ENCODE measurements at places on chromosomes 4 and X.

DNA sequence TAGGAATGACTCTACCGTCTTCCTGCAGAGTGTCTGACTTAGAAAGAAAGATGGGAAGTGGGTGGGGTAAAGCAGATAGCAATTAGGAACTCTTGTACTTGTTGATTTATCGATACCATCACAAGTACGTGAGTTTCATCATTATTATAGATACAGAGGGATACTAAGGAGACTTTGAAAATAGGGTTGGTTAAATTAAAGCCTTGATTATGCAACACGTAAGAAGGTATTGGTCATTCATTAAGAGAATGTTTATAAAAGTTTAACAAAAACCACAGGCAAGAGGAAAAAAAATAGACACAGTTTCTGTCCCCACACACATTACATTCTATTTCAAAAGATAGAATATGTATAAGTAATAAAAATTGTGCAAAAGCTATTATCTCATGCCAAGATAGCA is 65.9 kb upstream of the UGT2B7 start:
- no peak for DNase-seq

DNA sequence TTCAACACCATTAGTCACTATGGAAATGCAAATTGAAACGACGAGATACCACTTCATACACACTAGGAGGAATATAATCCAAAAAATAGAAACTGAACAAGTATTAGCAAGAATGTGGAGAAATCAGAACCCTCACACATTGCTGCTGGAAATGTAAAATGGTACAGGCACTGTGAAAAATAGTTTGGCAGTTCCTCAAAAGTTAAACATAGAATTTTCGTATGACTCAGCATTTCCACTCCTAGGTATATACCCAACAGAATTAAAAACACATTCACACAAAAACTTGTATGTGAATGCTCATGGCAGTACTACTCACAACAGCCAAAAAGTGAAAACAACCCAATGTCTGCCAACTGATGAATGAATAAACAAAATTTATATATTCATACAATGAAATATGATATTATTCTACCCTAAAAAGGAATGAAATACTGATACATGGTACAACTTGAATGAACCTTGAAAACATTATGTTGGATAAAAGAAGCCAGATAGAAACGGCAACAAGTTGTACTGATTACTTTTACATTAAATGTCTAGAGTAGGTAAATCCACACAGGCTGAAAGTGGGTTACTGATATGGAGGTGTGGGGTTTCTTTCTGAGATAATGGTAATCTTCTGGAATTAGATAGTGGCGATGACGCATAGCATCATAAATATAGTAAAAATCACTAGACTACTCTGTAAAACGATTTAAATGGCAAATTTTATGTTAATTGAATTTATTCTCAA is 22.3 kb downstream of the TEC start:
- no peak for DNase-seq

DNA sequence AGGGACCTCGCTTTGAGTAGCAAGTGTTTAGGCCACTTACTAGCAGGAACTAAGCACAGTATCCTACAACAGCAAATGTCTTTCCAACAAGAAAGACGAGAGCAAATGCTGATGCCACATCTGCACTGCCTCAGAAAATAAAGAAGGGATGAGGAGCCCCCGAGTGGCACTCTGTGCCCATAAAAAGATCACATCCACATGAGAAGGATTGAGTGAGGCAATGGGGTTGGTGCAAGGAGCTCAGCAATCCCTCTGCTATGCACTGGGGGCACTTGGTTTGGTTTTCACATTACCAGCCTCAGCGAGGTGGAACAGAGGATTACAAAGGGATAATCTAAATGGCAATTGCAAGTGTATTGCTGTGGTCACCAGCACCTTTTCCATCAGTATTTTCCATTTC is 252.8 kb upstream of the SLC7A11 start:
- no peak for DNase-seq

GRCh38 chrX:95733426-95733825 is 951.2 kb upstream of the DIAPH2 start:
- no peak for DNase-seq

GRCh38 chr4:176546975-176547374 is 227.2 kb downstream of the SPCS3 start:
- no peak for DNase-seq

DNA sequence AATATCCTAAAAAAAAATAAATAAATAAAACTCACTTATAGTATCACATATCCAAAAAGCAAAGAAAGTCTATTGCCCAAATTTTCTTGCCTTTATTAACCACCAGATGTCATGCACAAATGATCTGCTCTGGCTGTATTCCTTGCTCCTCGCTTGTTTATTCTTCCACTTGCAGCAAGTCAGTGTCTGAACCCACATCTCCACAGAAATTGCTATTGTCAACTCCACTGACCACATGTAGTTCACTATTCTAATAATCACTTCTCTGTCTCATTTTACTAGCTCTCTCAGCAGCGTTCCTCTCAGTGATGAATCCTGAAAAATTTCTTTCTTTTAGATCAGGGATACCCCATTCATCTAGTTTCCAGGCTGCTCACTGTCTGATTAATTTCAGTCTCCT is 29.3 kb upstream of the CXXC4 start:
- no peak for DNase-seq

DNA sequence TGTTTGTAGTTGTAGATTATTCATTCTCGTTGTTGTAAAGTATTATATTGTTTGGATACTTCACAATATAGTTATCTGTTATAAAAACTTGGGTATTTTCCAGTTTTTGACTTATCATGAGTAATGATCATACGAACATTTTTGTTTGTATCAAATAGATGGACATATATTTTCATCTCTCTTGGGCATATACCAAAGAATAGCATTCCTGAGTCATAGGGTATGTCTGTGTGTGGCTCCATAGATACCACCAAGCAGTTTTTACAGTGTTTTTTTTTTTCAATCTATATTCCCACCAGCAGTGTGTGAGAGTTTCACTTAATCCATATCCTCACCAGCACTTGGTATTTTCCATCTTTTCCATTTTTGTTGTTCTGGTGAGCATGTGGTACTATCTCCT is 89.7 kb upstream of the RAB40AL start:
- no peak for DNase-seq

GRCh38 chr4:25358515-25359275 is 18.4 kb upstream of the ANAPC4 start:
- DNase-seq = no peak

DNA sequence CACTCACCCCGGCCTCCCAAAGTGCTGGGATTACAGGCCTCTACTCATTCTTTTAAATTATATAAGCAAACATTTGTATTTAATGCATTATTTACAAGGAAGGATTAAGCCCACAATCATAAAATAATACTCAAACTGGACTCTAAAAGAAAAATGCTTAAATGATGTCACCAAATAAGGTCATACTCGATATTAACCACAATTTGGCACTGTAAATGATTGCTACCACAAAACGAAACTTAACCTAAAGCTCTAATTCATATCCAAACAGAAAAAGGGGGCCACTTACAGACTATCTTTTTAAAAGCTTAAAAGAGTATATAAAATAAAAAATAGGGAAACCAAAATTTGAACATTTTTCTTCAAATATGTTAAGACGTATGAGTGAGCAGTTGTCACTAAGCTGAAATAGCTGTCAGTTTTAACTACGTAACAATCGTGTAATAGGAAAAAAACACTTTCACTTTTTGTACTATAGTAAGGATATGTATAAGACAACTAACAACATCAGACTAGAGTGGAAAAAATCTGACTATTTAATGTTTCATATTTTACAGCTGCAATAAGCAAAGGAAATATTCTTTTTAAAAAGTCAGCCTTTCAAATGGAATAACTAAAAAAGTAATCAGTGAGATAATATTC is 108.2 kb upstream of the GPR34 start:
- DNase-seq = no peak

DNA sequence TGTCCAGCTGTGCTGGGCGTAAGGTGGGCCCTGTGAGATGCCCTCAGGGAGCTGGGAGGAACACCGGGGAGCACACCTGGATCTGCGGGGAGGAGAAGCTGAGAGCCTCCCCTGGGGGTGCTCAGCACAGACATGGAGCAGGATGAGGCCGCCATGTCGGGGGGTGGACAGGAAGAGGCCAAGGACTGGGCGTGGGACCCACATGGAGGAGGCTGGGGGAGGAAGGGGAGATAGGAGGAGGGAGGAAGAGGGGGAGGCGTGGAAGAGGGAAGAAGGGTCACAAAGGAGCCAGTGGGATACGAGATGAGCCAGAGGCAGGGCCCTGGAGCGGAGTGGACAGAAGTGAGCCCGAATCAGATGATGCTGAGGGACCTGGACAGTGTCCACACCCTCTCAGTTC is 66.3 kb downstream of the ZFYVE28 start:
- no peak for DNase-seq

DNA sequence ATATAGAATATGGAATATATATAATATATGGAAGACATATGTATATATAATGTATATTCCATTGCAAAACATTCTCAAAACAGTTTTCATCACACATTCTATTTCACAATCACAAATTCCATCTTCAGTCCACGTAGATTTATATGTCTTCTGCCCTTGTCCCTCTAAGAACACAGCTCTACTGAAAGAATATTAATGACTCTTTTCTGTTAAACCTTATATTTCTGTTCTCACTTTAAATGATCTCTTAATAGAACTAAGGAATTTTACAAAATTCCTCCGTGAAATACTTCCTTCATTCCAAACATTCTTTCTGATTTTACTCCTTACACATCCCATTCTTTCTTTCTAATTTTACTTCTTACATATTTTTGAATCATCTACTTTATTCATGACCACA is 1043.1 kb upstream of the PABPC4L start:
- DNase-seq = peak; percentile 33

- no peak for DNase-seq
Measured at GRCh38 chr4:73152893-73153292, 83.4 kb upstream of the COX18 start.

DNA sequence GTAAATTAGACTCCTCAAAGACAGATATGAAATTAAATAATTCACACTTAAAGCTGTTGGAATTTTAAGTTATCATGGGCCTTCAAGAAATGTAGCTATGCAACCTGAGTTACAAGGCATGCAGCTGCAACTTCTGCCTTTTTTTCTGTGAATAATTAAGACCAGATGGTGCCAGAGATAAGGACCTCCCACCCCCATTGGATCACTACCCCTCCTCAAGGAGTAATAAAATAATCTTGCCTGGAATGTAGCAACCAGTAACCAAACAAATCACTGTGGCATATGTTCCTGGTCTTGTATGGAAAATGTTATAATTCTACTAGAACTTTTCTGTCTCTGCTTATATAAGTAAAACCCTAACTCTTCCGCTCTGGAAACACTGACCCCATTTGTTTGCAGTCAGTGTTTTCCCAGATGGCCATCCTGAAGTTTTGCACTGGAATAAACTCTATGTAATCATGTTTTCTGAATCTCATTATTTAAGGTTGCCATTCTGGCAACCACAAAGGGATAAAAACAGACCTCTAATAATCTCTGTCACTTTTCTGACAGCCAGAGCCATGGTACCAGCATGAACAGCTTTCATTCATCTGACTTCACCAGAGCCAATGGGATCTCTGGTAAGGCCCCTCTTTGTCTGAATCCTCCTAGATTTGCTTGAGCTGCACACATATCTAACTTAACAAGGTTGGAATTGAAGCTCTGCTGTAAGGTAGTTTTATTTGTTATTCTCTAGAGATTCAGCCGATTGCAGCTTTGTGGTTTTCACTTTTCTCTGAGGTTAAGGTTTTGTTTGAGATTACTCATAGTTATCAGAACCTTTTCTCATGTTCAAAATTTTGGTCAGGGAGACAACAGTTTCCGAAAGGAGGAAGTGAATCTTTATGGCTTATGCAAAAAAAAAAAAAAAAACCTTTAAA is 274.6 kb downstream of the NAF1 start:
- DNase-seq = no peak

- DNase-seq = no peak
Measured at GRCh38 chr4:166421556-166422156, 548.6 kb downstream of the TLL1 start.

GRCh38 chrX:118189000-118189399 is 72.4 kb upstream of the KLHL13 start:
- no peak for DNase-seq

- no peak for DNase-seq
Measured at GRCh38 chrX:45954026-45954425, 591.2 kb downstream of the ZNF674 start.

DNA sequence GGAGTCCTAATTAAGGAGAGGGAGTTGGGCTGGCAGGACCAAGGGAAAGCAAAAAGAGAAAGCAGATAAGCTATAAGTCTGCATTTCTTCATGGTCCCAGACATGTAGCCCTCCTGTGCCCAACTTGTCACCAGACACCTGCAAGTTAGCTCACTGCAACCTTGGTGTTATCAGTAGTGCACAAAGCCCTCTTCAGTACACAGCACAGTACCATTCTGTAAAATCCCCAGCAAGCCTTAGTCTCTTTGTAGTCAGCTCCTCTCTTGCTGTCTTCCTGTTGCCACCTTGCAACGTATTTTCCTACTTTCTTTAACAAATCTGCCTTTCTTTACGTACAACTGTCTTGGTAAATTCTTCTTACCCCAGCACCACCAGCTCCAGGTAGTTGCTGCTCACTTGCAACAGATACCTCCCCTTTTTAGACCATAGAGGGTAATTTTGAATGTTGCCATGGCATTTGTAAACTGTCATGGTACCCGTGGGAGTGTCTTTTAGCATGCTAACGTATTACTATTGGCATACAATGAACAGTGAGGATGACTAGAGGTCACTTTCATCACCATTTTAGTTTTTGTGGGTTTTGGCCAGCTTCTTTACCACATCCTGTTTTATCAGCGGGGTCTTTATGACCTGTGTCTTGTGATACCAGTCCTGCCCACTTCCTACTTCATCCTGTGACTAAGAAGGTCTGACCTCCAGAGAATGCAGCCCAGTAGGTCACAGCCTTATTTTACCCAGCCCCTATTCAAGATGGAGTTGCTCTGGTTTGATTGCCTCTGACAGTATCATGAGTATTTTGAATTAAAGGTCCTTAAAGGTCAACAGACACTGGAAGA is 28.3 kb upstream of the AP1S2 start:
- peak; percentile 49 for DNase-seq

DNA sequence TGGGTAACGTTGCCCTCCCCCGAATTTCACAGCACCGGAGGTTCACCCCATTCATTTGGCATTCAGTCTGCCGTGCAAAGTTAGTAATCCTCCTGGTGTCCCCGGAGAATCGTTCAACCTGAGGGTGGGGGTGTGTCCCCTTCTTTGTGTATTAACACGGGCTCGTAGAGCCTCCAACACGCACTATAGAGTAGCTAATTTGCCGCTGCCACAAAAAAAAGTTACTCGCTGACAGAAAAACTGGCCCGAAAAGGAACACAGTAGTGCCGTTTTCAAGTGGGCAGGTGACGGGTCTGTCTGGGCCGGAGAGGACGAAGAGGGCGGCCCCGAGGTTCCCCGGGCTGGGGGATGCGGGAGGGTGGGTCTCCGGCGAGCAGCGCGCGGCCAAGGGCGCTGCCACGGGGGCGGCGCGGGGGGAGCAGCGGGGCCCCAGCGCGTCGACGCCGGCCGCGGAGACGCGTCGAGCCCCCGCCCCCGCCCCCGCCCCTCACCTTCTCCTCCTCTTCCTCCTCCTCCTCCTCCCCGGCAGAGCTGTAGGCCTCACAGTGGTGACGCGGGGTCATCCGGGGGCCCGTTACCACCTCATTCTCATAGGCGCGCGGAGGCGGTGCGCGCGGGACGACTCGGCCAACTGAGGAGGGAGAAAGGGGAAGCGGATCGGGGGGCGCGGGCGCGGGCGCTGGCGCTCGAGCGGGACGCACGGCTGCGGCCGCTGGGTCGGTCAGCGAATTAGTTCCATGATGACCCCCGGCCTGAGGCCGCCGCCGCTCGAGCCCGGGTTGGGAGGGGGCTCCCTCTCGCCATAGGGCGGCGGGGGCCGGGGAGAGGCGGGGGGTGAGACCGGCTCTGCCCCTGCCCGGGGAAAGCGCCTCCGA is 571 bp downstream of the CCNI start:
- no peak for DNase-seq

All from HS-5 (cell line).